ENCODE measurements at places on chromosomes 1 and 21. TPM values are rescaled to one million over a fixed set of nuclear protein-coding genes. Genes with fewer than 3 reads are reported as not detected.

DNA sequence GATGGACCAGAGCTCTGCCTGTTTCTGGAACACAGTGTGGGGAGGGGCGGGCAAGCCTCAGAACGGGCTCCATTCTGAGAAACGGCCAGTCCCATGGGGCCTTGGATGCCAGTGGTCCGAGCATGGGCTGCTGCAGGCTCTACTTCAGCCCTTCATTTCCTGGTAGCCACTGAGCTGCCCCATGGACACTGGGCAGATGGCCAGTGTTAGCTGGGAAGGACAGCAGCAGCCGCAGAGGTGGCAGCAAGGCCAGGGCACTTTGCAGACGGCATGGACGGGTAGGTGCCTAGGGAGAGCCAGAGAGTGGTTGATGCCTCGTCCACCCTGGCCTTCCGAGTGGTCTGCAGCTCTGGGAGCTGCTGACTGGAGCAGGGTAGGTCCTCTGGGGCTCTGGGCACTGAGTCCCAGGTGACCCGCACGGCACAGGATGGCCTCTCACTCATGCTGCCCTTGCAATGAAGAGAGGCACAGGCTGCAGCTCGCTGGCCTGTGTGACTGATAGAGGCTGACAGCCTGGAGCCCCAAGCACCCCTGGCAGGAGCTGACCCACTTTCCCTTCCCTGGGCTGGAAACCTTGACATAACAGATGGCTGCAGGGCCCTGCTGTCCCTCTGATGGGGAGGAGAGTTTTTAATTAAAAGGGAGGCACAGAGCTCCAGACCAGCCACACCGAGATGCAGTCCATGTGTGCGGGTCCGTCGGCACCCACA lies 87.7 kb upstream of the COL6A1 start:
- no peak overlapping the region for H3K4me3 ChIP-seq
- H3K27ac ChIP-seq = no peak overlapping the region
- H3K27me3 ChIP-seq = peaks cover 21% of the 10 kb centered on the region
- H3K36me3 ChIP-seq = no peaks in the 10 kb centered on the region
- no peak for DNase-seq

GRCh38 chr1:91135799-91136198 lies 114.0 kb upstream of the ZNF644 start:
- no peaks in the 10 kb centered on the region for H3K4me1 ChIP-seq
- peaks cover 8% of the 10 kb centered on the region for H3K27me3 ChIP-seq
- DNase-seq = no peak

COL8A2 gene
- not detected for total RNA-seq

- H3K36me3 ChIP-seq = no peaks in the 10 kb centered on the region
- no peak overlapping the region for H3K27ac ChIP-seq
These were observed 603.8 kb downstream of the PTPRC start for GRCh38 chr1:199242601-199243000.

- no peak overlapping the region for H3K4me3 ChIP-seq
- no peaks in the 10 kb centered on the region for H3K36me3 ChIP-seq
- DNase-seq = no peak
- no peaks in the 10 kb centered on the region for H3K27me3 ChIP-seq
- H3K27ac ChIP-seq = no peak overlapping the region
These were observed 363.7 kb downstream of the NEGR1 start for GRCh38 chr1:71918630-71919029.

- H3K36me3 ChIP-seq = peaks cover 5% of the 10 kb centered on the region
- H3K27ac ChIP-seq = no peak overlapping the region
- H3K4me1 ChIP-seq = no peaks in the 10 kb centered on the region
- no peak for DNase-seq
These were observed 6.4 kb downstream of the INPP5B start for GRCh38 chr1:37940299-37940947.

GRCh38 chr1:230158415-230159291 lies 91.6 kb downstream of the GALNT2 start:
- H3K4me1 ChIP-seq = peaks cover 3% of the 10 kb centered on the region
- no peak overlapping the region for H3K27ac ChIP-seq
- H3K27me3 ChIP-seq = no peaks in the 10 kb centered on the region
- no peak overlapping the region for H3K4me3 ChIP-seq

DNA sequence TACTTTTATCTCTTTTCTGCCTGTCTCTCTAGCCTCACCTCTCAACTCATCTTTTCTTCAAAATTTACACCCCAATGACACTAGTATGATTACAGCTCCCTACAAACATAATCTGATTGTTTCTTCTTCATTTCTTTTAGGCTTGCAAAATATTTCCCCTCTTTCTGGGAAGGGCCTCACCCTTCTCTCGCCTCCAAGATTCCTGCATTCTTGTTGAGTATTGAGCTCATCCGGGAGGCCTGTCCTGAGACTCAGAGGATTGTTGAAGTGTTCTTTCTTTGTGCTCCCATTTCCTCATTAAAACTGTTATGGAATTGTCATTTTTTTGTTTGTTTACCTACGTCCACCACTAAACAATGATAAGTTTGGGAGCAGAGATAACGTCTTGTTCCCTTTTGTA lies 99.1 kb upstream of the CHRM3 start:
- H3K27ac ChIP-seq = no peak overlapping the region
- H3K36me3 ChIP-seq = no peaks in the 10 kb centered on the region
- no peaks in the 10 kb centered on the region for H3K27me3 ChIP-seq

GRCh38 chr1:25476186-25477097 lies 45.7 kb downstream of the MACO1 start:
- peaks cover 5% of the 10 kb centered on the region for H3K36me3 ChIP-seq
- no peak overlapping the region for H3K4me3 ChIP-seq
- DNase-seq = no peak
- no peak overlapping the region for H3K27ac ChIP-seq
- peaks cover 24% of the 10 kb centered on the region for H3K4me1 ChIP-seq

- peaks cover 2% of the 10 kb centered on the region for H3K27me3 ChIP-seq
- no peaks in the 10 kb centered on the region for H3K36me3 ChIP-seq
These were observed 36.3 kb downstream of the PDPN start for GRCh38 chr1:13619909-13620308.

DNA sequence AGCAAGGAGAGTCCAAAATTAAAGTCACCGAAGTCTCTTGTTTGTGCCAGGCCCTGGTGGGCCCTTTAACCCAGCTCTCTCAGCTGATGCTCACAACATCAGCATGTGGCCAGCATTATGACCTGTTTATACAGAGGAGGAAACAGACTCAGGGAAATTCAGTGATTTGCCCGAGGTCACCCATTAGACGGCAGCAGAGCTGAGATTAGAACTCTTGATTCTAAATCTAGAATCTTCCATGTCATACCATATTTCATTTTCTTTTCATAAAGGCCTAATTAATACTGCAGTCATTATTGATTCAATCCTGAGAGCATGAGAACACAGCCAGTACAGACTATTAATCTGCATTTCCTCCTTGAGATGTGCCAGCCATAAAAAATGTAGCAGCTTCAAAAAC lies 63.7 kb downstream of the KCNN3 start:
- peaks cover 55% of the 10 kb centered on the region for H3K27me3 ChIP-seq
- H3K4me1 ChIP-seq = peaks cover 4% of the 10 kb centered on the region
- no peak overlapping the region for H3K4me3 ChIP-seq
- H3K27ac ChIP-seq = no peak overlapping the region

PRAMEF18 gene
- not detected for total RNA-seq

GRCh38 chr1:242435200-242435599 lies 89.3 kb downstream of the PLD5 start:
- H3K4me1 ChIP-seq = no peaks in the 10 kb centered on the region
- no peak overlapping the region for H3K27ac ChIP-seq
- no peak overlapping the region for H3K4me3 ChIP-seq
- no peaks in the 10 kb centered on the region for H3K36me3 ChIP-seq
- H3K27me3 ChIP-seq = no peaks in the 10 kb centered on the region

AGT gene
- total RNA-seq = not detected

DNA sequence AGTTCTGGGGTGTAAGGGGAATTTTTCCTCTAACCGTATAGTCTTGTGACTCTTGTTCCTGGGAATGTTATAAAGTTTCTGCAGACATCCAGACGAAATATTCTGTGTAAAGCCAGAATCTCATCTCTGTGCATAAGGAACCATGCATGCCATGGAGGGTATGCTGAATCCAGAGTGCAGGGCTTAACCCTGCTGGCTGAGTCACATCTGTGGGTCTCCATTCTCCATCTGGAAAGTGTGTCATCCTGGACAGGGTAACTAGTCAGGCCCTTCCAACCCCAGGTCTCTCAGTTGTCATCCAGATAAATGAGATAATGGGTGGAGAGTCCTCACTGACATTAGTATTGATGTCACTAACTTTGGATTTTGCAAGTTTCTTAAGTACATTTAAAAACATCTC lies 48.8 kb downstream of the ATP5PO start:
- H3K27ac ChIP-seq = no peak overlapping the region
- H3K4me3 ChIP-seq = no peak overlapping the region
- H3K27me3 ChIP-seq = peaks cover 7% of the 10 kb centered on the region
- H3K36me3 ChIP-seq = no peaks in the 10 kb centered on the region
- no peak for DNase-seq

CNR2 gene
- total RNA-seq = 0.08 TPM

DNA sequence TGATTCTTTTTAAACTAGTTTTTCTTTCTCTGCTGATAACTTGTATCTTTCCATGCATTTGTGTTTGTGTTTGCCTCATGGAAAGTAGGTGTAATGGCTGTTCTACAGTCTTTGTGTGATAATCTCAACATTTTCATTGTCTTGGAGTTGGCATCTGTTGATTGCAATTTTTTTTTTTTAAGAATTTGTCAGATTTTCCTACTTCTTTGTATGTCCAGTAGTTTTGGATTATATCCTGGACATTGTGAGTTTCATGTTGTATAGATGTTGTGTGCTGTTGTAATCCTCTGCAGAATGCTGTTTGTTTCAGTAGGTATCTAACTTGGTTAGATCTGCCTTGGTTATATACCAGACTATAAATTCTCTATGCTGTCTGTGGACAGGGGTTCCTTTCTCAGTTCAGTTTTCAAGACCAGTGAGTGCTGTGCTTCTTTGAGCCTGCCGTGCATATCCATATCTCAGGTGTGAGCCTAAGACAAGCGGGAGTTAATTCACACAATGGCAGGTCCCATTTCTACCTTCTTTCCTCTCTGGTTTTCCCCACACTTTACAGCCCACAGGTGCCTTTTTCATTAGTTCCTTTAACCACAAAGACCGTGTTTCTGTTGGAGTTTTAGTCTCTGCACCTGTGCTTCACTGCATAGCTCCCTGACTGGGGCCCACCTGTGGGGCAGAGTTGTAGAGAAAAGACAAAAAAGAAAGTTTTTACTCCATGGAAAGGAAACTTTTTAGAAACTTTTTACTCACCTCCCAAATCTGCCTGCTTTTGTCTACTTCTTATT lies 69.9 kb downstream of the ITSN1 start:
- no peak overlapping the region for H3K27ac ChIP-seq
- no peaks in the 10 kb centered on the region for H3K27me3 ChIP-seq
- H3K36me3 ChIP-seq = peaks cover 4% of the 10 kb centered on the region
- no peak overlapping the region for H3K4me3 ChIP-seq
- DNase-seq = no peak

DNA sequence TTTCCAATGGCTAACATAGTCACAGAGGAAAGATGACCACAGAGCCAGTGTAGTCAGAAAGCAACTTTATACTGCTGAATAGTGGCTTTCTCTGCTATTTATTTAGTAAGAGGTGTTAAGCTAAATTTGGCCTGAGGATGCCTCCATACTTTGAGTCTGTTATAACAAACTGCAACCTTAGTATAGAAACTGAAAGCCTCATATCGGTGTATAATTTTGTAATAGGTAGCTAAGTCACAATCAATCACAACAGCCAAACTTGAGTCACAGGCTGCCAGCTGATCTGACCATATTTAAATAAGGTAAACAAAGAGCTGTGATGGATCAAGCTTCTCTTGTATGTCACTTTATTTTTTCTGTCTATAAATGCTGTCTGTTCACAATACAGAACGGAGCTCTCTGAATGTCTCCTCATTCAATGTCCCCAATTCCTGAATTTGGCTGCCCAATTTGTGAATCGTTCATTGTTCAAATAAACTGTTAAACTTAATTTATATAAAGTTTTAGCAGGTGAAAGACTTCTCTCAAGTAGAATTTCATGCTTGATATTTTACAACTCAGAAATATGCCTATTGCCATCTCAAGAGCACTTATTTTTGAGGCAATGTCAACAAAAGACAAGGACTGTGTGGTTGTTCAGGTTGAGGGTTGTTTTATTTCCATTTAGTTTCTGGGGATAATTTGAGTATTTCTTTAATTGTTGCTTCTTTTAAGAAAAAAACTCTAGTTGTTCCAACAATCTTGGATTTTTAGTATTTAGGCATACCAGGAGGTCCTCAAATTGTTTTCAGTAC lies 339.7 kb upstream of the B3GALT2 start:
- H3K27me3 ChIP-seq = no peaks in the 10 kb centered on the region
- DNase-seq = no peak
- H3K27ac ChIP-seq = no peak overlapping the region
- peaks cover 16% of the 10 kb centered on the region for H3K36me3 ChIP-seq

DNA sequence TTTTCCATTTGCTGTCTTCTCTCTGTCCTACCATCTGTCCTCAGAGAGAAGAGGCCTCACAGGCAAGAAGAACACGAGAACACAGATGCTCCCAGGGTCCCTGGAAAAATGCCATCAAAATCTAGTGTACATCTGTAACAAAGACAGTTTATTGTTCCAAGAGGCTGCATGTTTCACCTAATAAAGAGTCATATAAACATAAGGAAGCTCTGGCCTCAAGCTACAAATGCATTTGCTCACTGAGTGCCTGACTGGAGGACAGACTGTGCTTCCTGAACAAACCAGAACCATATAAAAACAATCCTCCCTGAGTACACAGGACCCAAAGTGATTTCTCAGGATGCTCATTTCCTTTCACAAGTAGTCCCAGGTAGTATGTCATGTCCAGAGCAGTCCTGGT lies 76.3 kb upstream of the SLC44A3 start:
- no peaks in the 10 kb centered on the region for H3K36me3 ChIP-seq
- no peak for DNase-seq
- H3K27me3 ChIP-seq = peaks cover 7% of the 10 kb centered on the region
- no peak overlapping the region for H3K4me3 ChIP-seq
- H3K4me1 ChIP-seq = peaks cover 4% of the 10 kb centered on the region
- no peak overlapping the region for H3K27ac ChIP-seq

SYNC gene
- not detected for total RNA-seq

DNA sequence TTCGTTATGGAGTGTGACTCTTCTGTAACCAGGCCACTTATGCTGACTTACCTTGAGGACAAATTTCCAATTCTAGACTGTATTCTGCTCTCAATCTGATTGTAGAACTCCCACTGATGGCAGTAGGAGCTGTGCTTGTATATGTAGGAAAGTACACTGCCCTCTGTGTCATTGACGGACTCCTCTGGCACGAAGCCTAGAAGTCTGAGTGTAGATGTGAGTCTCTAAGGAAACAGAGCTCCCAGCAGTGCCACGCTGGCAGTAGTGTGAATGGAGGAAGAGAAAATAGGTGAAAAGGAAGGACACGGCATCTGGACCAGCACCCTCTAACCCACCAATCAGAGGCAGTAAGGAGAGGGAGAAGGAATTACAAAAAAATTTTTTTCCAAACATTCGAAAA lies 130.4 kb upstream of the ADGRL2 start:
- H3K27me3 ChIP-seq = no peaks in the 10 kb centered on the region
- no peaks in the 10 kb centered on the region for H3K4me1 ChIP-seq
- H3K27ac ChIP-seq = no peak overlapping the region
- H3K36me3 ChIP-seq = no peaks in the 10 kb centered on the region
